ENCODE measurements at places on chromosomes 16 and 17. TPM values are rescaled to one million over a fixed set of nuclear protein-coding genes. Genes with fewer than 3 reads are reported as not detected.

SPIRE2 gene
- total RNA-seq, result 1.0 TPM

GRCh38 chr17:43645765-43646481 is 15.8 kb downstream of the MEOX1 start:
- DNase-seq, result peak; percentile 12

DNA sequence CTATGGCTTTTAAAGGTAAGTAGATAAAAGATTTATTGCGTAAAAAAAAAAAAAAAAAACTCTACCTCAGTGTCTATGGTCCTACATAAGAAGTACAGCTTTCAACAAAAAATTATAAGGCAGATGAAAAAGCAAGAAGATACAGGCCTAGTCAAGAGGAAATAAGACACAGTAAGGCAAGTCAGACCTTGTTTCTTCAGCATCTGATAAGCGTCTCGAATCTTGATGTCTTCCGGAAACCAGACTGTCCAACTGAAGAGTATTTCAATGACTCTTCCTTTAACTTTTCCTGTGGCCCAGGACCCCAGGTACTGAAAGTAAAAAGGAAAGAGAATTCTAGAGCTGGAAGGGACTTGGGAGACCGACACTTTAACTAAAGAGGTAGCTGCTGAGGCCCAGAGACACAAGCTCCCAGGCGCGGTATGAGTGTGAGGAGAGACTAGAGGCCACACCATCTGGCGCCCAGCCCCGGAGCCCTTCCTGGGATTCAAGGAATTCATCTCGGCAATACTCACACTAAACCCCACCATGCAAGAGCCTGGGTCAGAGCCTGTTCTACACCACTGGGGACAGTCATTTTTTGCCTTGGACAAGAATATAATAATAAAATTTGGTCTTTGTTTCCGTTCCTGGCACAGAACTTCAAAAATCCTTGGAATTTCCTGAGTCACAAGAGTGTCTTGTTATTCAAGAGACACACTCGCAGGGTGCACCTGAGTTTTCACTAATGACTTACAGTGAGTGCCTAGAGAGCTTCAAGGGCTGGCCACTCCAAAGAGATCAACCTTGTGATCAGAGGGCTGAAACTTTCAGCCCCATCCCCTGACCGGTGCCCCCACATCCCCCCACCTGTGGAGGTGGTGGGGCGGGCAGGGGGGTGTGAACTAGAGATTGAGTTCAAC is 18.6 kb downstream of the GGA2 start:
- DNase-seq, result no peak

DNA sequence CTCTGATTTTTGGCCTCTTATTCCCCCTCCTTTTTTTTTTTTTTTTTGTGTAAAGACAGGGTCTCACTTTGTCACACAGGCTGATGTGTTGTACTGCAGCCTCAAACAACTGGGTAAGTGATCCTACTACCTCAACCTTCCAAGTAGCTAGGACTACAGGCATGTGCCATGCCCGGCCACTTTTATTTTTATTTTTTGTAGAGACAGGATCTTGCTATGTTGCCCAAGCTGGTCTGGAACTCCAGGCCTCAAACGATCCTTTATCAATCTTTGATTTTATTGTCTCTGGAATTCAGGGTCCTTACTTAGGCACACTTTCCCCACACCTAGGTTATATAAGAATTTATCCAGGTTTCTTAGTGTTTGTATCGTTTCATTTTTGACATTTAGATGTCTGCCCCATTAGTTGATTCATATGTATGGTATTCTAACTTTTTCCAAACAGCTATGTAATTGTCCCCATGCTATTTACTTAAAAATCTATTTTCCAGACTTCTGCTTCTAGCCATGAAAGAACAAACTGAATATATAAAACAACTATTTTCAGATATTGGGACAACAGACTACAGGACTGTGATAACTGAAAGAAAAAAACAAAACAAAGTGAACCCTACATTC is 13.9 kb downstream of the CMC2 start:
- no peak for DNase-seq

MRPL45 gene
- 24.0 TPM for total RNA-seq

- no peak for DNase-seq
Measured at GRCh38 chr17:48310748-48311213, 119.2 kb downstream of the SKAP1 start.

DNA sequence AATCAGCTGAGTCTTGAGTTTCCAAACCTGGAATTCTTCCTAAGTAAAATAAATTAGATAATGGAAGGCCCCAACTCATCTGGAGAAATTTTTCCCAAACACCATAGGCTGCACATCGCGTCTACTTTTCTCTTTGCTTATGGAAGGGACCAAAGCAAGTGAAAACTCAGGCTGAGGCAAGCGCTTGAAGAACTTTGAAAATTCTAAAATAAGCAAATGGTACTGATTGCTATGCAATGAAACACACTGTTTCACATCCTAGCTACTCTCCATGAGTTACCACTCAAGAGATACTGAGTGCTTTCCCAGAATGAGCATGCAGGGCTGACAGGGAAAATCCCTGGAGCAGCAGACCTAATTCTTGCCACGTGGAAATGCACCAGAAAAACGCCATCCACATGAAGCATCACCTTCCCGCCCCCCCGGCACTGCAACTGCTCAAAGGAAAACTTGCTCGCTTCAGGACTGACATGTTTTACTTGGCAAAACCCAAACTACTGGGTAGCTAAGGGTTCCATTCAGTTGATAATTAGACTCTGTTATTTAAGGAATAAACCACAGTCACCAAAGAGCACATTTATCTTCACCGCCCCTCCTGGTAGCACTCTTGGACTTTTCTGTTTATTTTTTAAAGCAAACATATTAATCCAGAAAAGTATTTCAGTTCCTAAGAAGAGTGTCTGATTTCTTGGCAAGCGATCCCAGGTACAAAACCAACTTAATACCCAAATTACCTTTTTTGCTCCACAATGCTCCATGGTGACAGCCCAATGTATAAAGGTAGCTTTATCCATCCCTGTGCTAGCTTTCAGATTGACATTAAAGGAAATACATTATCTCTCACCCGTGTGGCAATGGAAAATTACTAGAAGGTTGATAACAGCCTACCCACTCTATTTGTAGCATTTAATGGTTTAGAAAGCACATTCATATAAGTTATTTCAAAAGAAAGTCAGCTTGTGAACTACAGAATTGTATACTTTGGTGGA is 62.5 kb downstream of the WDR59 start:
- DNase-seq, result no peak

- DNase-seq, result no peak
Measured at GRCh38 chr16:27625050-27625697, 75.2 kb downstream of the KATNIP start.

GRCh38 chr17:49223517-49224197 is 6.9 kb downstream of the PHOSPHO1 start:
- peak; percentile 41 for DNase-seq

PPP1R1B gene
- not detected for total RNA-seq

DNA sequence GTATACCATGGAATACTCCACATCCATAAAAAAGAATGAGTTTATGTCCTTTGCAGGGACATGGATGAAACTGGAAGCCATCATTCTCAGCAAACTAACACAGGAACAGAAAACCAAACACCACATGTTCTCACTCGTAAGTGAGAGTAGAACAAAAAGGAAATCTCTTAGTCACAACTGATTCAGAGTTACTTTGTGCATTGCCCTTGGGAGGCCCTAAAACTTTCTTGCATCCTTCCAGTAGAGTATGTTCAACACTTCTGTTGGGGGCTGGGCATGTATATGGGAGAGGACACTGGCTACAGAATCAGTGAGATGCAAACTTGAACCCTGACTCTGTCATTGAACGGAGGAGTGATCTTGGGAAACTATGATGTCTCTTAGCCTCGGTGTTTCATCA is 147.4 kb upstream of the IRX5 start:
- no peak for DNase-seq

- no peak for DNase-seq
Measured at GRCh38 chr16:84096447-84097005, 20.2 kb downstream of the MBTPS1 start.

CDRT15L2 gene
- total RNA-seq, result not detected
